ENCODE measurements at places on chromosomes 7 and 10.

- DNase-seq, result peak; percentile 84
Observed at GRCh38 chr10:59709395-59710125, at the start of gene SLC16A9. Gene SLC16A9 (minus strand): TSS chr10:59709850. CDS start chr10:59684291, 25,559 bp downstream.

DNA sequence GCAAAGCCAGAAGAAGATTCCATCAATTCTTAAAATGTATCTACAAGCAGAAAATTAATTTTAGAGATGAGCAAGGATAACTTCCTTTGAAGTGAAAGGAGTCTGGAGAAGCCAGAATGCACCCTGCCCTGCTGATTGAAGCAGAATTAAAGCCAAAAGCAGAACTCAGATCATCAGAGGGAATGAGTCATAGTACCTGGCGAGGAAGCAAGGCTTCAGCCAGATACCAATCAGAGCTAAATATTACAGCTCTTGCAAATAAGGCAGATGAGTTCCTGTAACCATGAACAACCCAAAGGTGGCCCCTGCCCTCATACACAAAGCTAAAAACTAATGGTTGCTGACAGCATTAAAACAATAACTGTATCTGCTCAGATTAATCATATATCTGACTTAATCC, 10.4 kb downstream of the HTR7 start:
- no peak for DNase-seq

DNA sequence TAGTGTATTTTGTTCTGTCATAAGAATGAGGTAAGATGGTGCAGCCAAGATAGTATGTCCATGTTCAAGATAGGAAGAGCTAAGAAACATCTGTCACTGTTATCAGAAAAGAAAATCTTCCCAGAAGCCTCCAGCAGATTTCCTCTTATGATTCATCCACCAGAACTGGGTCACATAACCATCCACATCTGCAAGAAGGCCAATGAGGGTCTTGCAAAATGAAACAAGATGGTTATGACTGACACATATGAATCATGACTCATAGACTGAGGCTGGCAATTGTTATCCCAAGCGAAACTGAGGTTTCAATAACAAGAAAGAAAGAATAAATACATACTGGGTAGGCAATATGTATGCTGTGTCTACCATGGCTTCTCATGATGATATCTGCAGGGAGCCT, 30.3 kb downstream of the CCNJ start:
- DNase-seq, result no peak

DNA sequence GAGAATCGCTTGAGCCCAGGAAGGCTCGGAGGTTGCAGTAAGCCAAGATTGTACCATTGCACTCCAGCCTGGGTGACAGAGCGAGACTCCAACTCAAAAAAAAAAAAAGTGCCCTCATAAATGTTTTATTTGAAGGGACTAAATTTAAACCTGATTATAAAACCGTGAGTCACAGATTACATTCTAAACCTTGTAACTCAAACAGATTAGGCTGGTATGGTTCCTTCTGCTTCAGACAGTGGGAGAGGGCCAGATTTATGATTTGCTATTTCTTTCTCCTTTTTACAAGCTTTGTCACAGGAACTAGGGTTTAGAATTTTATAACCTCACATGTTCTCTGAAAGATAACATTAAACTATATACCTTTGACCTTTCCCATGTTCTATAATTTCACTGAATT, 801.2 kb upstream of the ZWINT start:
- DNase-seq, result no peak

GRCh38 chr10:81995254-81995653, 120.3 kb downstream of the NRG3 start:
- no peak for DNase-seq

GRCh38 chr10:83954193-83954799, 185.0 kb upstream of the GHITM start:
- no peak for DNase-seq

DNA sequence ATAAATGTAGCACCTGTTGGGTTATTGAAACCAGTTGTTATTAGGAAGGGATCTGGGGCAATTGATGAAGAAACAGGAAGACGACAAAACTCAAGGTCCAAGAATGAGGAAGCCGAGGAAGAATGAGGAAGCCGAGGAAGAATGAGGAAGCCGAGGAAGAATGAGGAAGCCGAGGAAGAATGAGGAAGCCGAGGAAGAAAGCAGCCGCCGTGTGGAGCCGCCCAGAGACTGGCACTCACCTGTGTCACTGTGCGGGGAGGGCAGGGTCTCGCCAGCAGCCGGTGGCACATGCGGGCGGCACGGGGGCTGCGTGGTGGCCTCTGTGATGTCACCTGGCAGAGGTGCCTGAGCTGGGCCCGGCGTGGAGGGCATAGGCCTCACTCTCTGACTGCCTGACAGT, 71.1 kb upstream of the CFAP46 start:
- no peak for DNase-seq

DNA sequence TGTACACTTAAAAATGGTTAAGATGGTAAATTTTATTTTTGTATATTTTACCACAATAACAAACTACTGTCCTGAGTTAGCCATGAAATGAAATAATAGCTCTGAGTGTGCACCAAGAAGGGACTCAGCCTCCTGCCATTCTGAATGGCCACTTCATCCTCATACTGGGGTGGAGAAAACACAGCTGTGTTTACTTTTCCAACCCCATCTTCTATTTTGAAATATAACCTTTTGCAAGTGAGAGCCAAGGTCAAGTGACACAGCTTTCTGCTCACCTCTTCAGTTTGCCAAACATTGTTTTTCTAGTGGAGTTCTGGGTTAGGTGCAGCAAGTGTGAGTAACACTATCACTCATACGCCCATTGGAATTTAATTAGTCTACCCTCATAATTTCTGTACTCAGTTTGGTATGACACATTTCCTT, 107.4 kb upstream of the GLCCI1 start:
- DNase-seq, result no peak

DNA sequence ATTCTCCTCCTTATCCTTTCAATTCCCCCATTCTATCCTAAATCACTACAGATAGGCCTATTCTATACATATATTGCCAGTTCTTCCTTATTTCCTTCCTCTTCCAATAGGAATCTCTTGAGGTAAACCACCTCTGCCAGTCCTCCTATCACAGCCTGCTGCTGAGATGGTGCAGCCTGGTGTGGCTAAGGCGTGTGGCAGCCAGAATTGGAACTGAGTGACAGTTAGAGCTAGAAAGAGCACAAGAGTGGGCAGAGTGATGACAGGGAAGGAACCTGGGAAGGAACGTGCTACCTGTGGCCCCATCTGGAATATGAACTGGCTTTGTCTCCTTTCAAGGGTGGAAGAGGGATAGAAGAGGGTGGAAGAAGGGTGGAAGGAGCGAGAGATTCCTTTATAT, 187.7 kb downstream of the HECW1 start:
- DNase-seq, result no peak

- peak; percentile 77 for DNase-seq
Observed at GRCh38 chr10:42864575-42864974, 82.0 kb downstream of the BMS1 start.

DNA sequence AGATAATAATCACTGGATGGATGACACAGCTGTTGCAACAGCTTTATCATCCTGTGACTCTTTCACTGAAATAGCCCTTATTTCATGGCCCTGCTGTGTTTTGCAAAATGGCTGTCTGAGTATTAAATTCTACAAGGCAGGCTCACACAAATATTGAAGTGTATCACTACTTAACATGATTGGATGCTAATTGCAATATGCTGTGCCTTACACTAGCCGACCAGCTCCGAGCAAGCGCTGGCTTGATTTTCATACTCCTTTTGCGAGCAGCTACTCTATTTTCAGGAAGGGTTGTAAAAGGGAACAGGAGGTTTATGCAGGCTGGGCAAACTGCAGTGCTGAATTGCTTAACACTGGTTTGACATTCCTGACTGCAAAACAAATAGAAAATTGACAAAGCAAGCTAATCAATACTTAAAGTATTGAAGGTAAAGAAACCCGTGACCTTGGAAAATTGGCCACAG, 121.6 kb downstream of the CACNB2 start:
- no peak for DNase-seq

DNA sequence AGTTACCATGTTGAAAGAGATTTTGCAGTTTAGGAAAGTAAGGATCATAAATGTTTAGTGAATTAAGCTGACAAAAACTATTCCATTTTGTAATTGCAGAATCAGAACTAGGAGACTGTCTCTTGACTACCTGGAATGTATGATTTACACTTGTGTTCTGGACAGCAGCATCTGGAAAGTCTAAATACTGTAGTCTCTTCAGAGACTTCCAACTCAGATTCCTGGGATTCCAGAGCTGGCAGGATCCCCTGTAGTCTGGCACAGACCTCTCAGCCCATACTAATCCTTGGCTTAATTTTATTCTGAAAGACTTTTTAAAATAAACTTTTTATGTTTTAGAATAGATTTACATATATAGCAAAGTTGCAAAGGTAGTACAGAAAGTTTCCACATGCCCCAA, 452.7 kb downstream of the DPP6 start:
- no peak for DNase-seq

- DNase-seq, result no peak
Observed at GRCh38 chr7:35729061-35729783, 34.3 kb upstream of the HERPUD2 start.

DNA sequence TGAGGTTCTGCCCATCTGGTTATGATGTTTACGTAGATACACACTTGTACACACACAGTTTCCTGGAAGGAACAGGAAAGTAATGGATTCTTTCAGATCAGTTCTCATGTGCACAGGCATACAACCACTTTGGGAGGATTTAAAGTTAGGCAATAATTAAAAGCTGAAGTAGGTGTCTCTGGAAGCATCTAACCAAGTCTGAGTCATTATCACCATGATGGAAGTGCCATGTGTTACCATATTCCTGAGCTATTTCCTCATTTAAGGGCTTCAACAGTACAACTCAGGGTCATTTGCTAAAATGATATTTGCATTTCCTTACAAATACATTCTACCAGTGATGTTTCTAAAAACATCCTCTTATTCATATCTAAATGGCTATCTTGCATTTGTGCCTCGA, 41.4 kb upstream of the BET1 start:
- DNase-seq, result no peak

- DNase-seq, result no peak
Observed at GRCh38 chr10:77032188-77032570, 605.4 kb downstream of the KCNMA1 start.

DNA sequence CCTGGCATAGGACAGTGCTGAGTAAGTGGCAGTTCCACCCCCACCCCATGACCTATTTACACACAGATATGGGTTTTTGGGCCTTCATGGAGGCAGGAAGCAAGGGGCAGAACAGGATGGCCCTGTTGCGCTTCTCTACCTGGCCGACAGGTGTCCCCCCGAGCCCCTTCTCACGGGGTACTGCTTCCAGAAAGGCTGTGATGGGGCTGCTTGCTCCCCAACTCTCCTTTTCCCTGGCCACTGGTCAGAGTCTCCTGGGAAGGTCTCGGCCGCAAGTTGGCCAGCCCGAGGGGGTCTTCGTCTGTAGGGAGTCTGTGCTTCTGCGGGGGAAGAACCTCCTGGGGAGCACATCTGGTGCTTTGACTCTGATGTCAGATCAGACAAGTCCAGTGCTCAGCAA, 139.8 kb upstream of the TNS3 start:
- DNase-seq, result no peak

- peak; percentile 99 for DNase-seq
Observed at GRCh38 chr10:11898372-11899066, 75.4 kb downstream of the PROSER2 start.

DNA sequence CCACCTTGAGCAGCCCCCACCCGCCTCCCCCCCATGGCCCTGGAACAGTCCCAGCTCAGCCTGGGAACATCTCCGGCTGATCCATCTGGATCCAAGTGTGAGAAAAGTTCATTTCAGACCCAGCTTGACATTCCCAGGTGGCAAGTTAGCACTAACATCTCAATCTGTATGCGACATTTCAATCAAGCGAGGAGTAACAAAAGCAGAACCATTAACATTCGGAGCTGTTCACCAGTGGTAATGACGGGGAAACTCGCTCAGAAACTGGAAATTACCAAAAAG, 65.4 kb downstream of the PAX2 start:
- no peak for DNase-seq

DNA sequence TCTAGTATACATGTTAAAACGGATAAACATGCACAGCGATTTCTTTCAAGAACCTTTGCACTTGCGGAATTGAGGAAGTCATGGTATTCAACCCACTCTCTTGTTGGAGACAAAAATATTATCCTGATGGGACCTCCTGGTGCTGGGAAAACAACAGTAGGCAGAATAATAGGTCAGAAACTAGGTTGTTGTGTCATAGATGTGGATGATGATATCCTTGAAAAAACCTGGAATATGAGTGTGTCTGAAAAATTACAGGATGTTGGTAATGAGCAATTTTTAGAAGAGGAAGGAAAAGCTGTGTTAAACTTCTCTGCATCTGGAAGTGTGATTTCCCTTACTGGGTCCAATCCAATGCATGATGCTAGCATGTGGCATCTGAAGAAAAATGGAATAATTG, 6.9 kb downstream of the THNSL1 start:
- no peak for DNase-seq

DNA sequence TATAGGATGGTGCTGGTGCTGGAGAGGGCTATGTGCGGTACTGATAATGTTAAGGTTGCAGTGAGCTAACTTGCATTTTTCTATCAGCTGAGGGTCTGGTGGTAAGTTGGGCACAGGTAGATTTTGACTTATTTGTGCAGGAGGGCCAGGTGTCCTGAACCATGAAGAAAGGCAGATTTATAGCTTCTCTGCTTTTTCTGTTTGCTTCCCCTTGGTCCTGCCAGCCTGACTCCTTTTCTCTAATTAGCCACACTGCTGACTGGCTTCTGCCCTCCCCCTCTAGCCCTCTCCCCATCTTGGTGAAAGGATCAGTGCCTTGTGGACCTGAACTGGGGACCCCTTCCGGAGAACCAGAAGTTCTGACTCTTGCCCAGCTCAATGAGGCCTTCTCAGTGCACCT, 40.8 kb upstream of the STEAP4 start:
- DNase-seq, result no peak

All from islet precursor cell (in vitro differentiated cells).